ENCODE measurements at places on chromosomes 3 and 15.

DNA sequence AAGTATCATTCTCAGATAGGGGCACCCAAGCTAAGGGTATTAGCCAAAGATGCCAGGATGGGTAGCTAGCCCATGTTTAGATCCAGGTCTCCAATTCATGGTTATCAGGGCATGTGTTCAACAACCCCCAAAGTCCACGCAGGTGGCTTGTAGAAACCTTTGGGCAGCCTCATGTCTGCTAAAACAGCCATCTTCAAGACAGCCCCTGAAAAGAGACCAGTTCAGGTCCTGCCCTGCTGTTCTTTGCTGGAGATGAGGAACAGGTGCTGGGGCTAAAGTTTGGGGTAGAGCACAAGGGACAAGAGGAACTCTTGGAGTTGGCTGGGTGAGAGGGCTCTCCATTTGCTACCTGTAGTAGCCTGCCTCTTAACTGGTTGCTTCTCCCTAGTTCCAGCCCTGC lies 4.6 kb downstream of the PPM1M start:
- DNase-seq: no peak

DNA sequence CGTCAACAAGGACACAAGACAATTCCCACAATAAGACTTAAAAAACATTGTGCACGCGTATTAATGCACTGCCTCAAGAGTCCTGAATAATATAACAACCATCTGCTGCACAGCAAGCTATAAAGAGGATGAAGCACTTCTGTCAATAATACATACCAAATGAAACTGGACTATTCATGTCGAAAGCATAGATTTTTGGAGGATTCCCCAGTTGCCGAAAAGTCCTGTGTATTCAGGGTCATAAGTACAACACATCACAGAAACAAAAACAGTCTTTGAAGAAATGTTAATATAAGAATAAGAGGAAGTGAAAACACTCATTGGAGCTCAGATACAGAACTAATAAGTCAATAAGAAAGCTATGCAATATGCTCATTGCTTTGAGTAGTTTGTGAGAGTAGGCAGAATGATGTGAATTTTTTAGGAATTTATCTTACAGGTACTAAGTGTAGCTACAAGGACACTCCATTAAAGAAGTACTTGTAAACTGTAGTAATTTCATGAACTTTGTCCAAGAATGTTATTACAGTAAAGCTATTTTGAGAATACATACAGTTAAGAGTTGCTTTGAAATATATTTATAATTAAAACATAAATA lies 31.6 kb downstream of the CBLB start:
- DNase-seq: no peak

DNA sequence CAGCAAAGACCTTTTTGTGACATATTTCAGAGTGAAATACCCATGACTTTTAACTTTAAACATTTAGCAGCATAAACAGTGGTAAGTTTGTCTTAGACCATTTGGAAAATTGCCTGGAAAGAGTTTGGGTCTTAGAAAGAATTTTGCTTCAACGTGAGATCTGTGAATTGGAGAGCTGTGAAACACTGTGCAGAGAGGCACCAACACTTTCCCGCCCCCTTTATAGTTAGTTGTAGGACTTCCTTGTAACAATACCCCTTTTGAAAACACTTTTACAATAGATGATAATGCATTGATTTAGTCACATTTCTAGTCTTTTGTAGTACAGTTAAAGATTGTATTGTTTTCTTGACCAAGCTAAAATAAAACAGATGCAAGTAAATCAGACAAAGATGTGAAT lies 43.5 kb upstream of the MBNL1 start:
- no peak for DNase-seq

- DNase-seq: no peak
These were observed 31.1 kb downstream of the LSM3 start for GRCh38 chr3:14209581-14210289.

DNA sequence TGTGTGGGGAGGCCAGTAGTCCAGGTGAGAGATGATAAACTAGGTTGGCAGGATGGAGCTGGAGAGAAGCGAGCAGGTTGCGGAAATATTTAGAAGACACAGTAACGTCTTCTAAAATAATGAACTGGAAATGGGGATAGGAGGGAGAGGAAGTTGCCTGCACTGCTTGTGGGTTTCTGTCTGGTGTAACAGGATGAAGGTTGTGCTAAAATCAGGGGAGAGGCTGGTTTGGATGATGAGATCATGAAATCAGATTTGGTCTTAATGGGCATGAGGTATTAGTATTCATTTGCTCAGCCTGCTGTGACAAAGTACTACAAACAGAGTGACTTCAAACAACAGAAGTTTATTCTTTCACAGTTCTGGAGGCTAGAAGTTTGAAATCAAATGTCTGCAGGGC lies 32.1 kb upstream of the TNFAIP8L3 start:
- DNase-seq: no peak

DNA sequence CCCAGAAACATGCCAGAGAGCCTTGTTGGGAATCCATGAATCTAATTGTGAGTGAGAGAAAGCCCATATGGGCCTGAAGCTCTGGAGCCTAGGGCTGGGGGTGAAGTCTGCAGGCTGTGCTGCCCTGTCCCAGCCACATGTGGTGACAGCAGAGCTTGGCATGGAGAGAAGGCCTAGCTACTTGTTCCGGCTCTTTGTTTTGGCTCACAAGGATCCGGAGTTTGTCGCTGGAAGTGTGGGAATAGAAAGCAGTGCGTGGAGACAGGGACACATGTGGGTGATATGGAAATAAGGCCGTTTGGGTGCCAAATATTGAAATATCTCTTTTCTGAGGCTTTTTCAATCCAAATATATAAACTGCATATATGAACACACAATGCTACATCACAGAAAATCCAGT lies 78.2 kb downstream of the CLSTN2 start:
- DNase-seq: no peak

DNA sequence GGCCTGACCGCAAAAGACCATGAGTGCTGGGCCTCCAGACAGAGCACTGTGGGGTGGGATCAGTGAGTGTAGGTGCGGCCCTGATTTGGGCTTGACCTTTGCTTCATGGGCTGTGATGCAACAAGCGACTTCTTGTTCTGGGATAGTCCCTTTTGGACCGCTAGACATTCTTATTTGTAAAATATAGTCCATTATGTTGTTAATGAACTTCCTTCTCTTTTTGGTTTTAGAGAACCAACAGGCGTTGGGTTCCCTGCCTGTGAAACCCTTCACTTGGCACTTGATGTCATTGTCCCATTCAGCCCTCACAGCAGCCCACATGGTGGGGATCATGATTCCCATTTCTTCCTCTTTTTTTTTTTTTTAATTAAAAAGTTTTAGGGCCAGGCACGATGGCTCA lies 15.8 kb upstream of the TRH start:
- DNase-seq: no peak

DNA sequence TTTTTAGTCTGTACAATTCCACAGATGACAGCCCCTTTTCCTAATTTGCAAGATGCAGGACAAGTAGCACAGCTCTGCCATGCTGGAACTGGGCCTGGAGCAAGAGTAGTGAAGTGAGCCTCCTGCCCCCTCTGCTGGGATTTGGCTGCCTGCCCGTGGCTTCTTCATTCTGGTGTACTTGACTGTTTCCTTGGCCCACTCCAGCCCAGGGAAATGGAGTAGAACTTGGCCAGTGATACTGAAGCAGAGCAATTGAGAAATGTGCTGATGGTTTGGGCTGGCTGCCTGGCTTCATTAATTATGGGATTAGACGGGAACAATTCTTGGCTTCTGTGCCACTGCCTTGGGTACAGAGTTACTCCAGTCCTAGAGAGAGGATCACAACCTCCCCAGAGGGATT lies 2.8 kb downstream of the GPD1L start:
- DNase-seq: no peak

GRCh38 chr3:26280517-26280916 lies 342.1 kb upstream of the LRRC3B start:
- DNase-seq: no peak

DNA sequence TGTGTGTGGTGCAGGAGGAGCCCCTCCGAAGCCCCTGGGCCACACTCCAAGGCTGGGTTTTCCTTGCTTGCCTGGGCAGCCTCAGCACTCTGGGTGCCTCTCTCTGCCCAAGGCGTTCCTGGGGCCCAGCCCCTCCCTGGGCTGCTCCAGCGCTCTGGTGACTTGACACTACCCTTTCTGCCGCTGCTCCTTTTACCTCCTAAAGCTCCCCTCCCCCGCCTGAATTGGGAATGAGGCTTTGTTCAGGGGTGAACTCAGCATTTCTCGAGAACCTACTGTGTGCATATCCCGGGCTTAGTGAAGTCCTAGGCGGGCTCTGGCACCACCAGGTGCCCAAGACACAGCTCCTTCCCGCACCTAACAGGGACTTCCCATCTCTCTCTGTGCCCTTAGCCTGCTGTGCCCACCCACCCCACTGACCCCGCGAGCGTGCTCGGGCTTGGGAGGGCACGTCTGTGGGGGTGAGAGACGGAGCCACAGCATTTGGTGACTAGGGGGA lies 1.2 kb upstream of the BAHD1 start:
- DNase-seq: no peak

GRCh38 chr15:77617476-77618230 lies 15.1 kb downstream of the LINGO1 start:
- no peak for DNase-seq

- DNase-seq: no peak
These were observed 51.0 kb upstream of the MYZAP start for GRCh38 chr15:57540736-57541135.

DNA sequence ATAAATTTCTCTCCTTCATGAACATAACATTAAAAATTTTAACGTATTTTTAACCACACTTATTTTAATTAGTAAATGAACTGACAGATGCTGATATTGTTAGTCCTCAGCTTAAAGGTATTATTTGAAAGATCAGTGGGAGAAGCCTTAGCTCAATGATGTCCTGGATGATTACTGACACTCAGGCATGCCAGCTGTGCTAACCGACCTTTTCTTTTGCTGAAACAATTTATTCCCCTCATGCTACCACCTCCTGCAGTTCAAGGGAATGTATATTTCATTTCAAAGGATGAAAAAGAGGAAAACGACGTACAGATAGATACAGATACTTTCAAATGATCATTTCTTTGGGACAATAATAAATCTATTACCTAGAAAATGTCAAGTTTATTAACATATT lies 620.8 kb downstream of the FGF12 start:
- DNase-seq: no peak
